Muscle of arm (tissue), 14 donors: ENCODE measurements at places on chromosomes 16 and 17. TPM values are rescaled to one million over a fixed set of nuclear protein-coding genes. Genes with fewer than 3 reads are reported as not detected.

- DNase-seq = no peak
Observed at GRCh38 chr17:17146786-17147406, 59.2 kb downstream of the PLD6 start.

Gene ABCC11
- polyA plus RNA-seq = 0.15 TPM

GRCh38 chr16:19994466-19995170, 79.1 kb downstream of the GPR139 start:
- no peak for DNase-seq

DNA sequence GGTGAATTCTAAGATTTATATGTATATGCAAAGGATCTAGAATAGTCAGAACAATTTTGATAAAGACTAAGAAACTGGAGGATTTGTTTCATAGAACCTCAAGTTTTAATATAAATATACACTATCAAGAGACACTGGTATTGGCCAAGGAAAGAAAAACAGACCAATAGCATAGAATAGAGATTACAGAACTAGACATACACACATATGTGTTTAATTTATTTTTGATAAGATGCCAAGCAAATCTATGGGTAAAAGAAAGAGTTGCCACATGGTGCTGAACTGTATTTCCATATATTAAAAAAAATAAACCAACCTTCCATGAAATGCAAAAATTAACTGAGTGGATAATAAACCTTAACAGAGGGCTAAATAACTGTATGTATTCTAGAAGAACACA, 27.9 kb upstream of the LRRC37A3 start:
- DNase-seq = no peak

GRCh38 chr17:39096508-39097149, 54.8 kb downstream of the PLXDC1 start:
- DNase-seq = no peak

Gene FKBP10
- polyA plus RNA-seq = not detected

DNA sequence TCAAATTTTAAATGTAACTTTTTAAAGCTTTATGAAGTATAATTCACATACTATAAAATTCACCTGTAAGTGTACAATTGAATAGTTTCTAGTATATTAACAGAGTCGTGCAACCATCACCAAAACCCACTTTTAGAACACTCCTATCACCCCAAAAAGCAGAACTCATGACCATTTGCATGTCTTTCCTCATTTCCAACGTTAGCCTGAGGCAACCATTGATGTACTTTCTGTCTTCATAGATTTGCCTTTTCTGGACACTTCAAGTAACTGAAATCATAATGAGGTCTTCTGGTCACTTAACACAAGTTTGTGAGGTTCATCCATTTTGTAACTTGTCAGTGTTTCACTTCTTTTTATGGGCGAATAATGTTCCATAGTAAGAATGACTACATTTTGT, 33.2 kb downstream of the METTL16 start:
- no peak for DNase-seq

Gene CDH15
- 275 TPM for polyA plus RNA-seq

Gene PIP4K2B
- polyA plus RNA-seq = 73.8 TPM

DNA sequence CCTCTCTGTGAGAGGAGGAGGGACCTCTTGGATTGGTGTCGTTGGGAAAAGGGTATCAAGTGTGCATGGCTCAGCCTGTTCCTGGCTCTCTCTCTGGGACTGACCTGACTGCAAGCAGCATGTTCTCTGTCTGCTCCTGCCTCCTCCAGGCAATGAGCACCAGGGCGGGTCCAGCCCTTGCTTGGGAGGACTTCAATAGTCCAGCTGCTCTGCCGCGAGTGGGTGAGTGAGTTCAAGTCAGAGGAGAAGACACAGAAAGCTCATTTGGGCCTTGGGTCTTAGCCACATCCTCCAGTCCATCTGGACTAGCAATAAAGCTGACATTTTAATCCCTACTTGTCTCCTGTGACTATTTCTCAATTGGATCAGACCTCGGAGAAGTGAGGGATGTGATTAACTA, 25.2 kb upstream of the TNS4 start:
- DNase-seq = no peak

Gene ACSM3
- polyA plus RNA-seq = 4.1 TPM

Gene SLC12A3
- polyA plus RNA-seq = 0.15 TPM

GRCh38 chr17:55722742-55723487, at the start of gene TMEM100:
Gene TMEM100 (minus strand): TSS chr17:55722864. CDS start chr17:55721070, 1,794 bp downstream.
- DNase-seq = peak; percentile 82

Gene ACSM2A
- polyA plus RNA-seq = 1.4 TPM

GRCh38 chr17:74513987-74514631, 17.2 kb downstream of the CD300LB start:
- no peak for DNase-seq

DNA sequence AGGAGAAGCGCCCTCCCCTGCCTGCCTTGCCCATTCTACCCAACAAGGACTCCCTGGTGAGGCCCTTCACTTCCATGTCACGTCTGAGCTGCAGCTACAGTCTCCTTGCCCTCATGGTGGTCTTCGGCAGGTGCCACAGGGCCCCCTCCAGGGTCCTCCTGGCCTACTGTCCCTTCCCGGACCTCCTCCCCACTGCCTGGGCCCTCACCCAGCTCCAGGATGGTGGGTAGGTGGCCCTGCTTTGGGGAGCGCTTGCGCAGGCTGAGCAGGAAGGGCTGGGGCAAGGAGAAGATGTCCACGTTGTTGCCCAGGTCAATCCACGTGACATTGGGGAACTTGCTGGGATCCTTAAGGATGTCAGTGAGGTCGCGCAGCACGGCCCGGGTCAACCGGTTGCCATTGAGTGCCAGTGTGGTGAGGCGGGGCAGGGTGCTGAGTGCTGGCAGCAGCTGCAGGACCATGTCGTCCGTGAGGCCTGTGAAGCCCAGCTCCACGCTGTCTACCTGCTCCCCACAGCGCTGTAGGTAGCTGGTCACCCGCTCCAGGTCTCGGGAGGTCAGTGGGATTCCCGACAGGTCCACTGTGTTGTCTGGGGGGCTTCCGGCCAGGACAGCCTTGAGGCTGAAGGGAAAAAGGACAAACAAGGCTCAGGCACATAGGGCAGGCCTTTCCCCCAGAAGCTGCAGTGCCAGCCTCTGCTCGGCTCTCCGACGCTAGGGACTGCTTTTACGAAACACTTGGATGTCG, 28.3 kb downstream of the TRPV2 start:
- no peak for DNase-seq

- no peak for DNase-seq
Observed at GRCh38 chr16:51382211-51382610, 231.1 kb upstream of the SALL1 start.

Gene ODAD4
- 1.2 TPM for polyA plus RNA-seq

DNA sequence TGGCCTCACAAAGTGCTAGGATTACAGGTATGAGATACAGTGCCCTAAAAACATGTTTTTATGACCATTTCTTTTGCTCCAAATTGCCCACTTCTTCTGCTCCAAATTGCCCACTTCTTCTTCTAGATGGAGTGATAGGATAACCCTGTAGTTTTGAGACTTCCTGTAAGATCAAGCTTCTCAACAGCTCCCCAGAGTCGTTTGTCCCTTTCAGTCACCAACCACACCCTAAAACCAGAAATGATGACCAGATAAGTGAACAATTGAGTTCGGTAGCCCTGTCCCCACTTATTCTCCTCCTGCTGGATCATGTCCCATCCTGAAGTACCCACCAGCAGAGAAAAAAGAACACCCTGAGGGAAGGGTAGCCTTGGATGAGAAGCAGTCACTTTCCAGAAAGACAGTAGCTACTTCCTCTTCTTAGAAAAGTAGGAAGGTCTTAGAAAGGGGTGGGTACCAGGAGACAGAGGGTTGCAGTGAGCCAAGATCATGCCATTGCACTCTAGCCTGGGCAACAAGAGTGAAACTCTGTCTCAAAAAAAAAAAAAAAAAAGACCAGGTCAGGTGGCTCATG, 2.5 kb downstream of the ODAD4 start:
- no peak for DNase-seq

DNA sequence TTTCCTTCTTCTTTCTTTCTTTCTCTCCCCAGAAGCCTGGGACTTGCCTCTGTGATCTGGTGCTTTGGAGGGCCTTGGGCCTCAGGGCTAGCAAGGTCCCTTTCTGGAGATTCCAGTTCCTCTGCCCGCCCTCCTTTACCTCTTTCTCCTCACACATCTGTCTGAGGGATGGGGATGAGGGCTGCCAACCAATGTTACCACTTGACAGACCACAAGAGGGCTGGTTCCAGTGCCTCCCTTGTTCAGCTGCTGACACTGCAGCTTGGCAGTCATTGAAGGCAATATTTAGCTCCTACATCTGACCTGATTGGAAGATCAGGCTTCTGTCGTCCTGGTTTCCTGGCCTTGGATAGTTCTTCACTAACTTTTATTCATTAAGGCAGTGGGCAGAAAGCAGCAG, 3.6 kb upstream of the ZNF652 start:
- no peak for DNase-seq

- DNase-seq = no peak
Observed at GRCh38 chr16:89545831-89546574, 14.5 kb upstream of the RPL13 start.

Gene DNAH9
- 0.58 TPM for polyA plus RNA-seq
